Suprapubic skin (tissue), 4 donors: ENCODE measurements at places on chromosomes 12 and 14.

DNA sequence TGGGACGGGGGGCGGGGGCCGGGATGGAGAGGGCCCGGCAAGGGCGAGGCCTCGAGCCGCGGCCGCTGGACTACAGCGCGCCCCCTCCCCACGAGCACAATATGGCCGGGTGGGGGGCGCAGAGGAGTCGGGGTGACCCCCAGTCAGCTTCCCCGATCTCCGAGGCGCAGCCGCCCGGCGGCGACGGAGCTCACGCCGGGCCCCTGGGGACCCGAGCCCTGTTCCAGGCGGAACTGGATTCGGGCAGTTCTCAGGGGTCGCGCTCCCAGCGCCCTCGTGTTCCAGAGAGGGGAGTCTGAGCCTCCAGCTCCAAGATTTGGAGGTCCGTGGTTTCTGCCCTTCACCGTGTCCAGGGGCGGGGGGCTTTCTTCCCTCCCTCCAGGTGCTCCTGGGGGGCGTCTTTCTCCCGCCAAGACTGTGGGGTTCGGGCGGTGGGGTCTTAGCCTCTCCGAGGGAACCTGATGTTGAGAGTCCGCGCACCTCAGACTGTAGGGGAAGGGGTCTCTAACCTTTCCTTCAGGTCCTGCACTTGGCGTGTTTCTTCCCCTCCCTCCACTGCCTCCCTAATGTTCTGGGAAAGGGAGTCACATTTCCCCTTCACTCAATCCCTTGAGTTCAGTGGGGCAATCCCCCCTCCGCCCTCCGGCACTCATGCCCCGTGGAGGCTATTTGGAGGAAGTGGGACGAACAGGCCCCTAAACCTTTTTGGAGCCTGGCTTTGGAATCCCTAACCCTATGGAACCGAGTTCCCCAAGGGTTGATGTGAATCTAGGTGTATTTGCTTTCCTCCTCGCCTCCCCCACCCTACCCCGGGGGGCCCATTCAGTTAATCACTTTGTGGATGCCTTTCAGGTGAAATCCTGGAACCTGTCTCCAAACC, 584 bp downstream of the ACVR1B start:
- no peak for DNase-seq
- no peaks in the 10 kb centered on the region for H3K36me3 ChIP-seq
- H3K27me3 ChIP-seq = no peaks in the 10 kb centered on the region
- peak overlapping the region; percentile 99 for H3K27ac ChIP-seq

- no peaks in the 10 kb centered on the region for H3K27me3 ChIP-seq
- no peaks in the 10 kb centered on the region for H3K36me3 ChIP-seq
- H3K27ac ChIP-seq = no peak overlapping the region
- DNase-seq = no peak
- no peak overlapping the region for H3K4me3 ChIP-seq
Measured at GRCh38 chr14:46840944-46841720, 189.6 kb upstream of the RPL10L start.

DNA sequence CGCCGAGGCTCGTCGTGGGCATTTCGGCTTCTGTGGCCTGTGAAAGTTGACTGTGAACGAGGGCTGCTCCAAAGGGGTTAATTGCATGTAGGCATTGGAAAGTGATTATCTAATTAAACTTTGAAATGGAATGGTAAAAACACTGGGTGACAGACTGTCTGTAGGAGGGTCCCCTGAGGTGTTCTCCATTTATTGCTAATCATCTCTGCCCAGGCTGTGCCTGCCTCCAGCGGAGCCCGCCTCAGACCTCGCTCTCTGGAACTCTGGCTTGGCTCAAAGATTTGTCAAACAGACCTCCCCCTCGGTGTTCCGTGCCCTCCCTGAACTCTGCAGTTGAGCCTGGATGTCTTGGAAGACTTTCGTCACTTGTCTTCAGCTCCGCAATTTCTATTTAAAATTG, 50.2 kb upstream of the VRK1 start:
- H3K4me1 ChIP-seq = no peaks in the 10 kb centered on the region
- H3K27ac ChIP-seq = no peak overlapping the region
- peaks cover 67% of the 10 kb centered on the region for H3K27me3 ChIP-seq
- no peak for DNase-seq
- H3K4me3 ChIP-seq = no peak overlapping the region

DNA sequence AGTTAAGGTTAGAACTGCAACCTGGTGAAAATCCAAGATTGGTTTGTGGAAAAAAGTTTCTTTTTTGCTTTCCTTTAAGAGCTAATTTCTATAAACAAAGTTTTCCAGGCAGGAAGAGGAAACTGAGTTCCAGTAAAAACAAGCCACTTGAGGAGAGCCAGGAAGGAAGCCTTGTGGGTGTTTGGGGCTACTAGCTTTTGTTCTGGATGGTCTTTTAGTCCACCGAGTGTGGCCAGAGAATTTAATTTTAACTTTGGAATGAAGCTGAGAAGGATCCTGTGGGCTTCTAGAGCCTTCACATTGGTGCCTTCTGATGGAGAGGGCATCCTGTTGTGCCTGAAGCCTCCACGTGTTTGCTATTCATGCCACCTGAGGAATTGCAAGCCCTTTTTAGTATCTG, 327.9 kb downstream of the C12orf75 start:
- H3K36me3 ChIP-seq = no peaks in the 10 kb centered on the region
- H3K27ac ChIP-seq = peak overlapping the region; percentile 71
- no peaks in the 10 kb centered on the region for H3K27me3 ChIP-seq
